WTC11 (cell line): ENCODE measurements at places on chromosomes 11 and 22. TPM values are rescaled to one million over a fixed set of nuclear protein-coding genes. Genes with fewer than 3 reads are reported as not detected.

DNA sequence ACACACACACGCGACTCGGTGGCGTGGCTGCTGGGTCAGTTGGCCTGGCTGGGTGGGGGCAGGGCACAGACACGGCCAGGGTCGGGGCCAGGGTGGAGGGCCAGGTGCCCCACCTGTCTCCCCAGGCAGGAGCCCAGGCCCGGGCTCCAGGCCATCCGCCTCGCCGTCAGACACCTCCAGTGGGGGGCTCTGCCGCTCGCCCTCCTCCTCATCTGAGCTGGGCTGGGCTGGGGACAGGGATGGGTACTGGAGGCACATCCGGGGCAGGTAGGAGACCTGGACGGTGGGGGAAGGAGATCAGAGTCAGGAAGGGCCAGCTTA is 6.2 kb upstream of the MYBPC3 start:
- H3K4me1 ChIP-seq = peaks cover 5% of the 10 kb centered on the region
- no peaks in the 10 kb centered on the region for H3K36me3 ChIP-seq
- H3K4me3 ChIP-seq = no peak overlapping the region
- H3K27ac ChIP-seq = no peak overlapping the region
- no peak for DNase-seq

GRCh38 chr11:5284637-5285036 is 14.9 kb upstream of the HBE1 start:
- no peak for DNase-seq
- no peak overlapping the region for H3K27ac ChIP-seq
- no peak overlapping the region for H3K4me3 ChIP-seq
- peaks cover 5% of the 10 kb centered on the region for H3K4me1 ChIP-seq
- no peaks in the 10 kb centered on the region for H3K27me3 ChIP-seq
- no peaks in the 10 kb centered on the region for H3K36me3 ChIP-seq

DNA sequence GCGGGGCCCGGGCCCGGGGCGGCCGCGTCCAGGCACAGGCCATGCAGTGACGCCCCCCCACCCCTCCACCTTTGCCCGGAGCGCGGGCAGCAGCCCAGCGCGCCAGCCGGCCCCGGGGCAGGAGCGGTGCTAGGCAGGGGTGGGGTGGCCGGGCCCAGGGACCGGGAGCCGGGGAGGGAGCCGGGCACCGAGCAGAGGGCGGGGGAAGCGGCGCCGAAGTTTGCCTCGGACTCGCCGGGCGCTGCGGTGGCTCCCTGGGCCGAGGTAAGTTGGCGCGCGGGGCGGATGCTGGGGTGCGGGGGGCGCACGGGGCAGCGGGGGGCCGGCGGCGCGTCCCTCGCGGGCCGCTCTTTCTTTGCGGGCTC is 332 bp downstream of the TEAD1 start:
- no peak for DNase-seq
- no peaks in the 10 kb centered on the region for H3K36me3 ChIP-seq

GLYAT gene
- 0.32 TPM in 1 of 3 replicates, not detected in the others for total RNA-seq
